ENCODE measurements at places on chromosomes 2 and 18.

- DNase-seq, result no peak
Measured at GRCh38 chr2:160492401-160493226, 993 bp downstream of the RBMS1 start.

DNA sequence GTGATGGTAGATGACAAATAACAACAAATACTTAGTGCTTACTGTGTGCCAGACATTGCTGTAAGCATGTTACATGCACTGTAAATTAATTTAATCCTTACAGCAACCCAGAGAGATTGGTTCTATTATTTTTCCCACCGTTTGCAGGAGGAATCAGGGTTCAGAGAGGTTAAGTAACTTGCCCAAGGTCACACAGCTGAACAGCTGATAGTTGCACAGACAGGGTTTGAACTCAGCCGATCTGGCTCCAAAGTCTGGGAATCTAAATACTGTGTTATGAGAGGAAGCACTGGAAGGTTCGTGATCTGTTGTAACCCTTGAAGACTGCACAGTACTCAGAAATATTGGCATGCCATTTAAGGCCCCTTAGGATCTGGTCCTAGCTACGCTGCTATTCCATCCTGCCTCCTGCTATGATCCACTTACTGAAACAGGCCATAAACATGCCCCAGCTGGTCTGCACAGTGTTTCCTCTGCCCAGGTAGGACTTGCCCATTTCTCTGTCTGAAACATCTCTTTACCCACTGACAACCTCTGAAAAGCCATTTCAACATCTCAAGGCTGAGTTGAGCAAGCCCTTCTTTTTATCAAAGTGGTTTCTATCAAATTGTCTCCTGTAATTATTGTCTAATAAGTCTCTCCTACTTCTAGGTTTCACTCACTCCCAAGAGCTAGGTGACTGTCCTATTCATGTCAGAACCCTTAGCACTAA, 40.4 kb upstream of the MRPL33 start:
- DNase-seq, result no peak

- DNase-seq, result no peak
Measured at GRCh38 chr2:68977453-68977852, 3.0 kb downstream of the GKN1 start.

GRCh38 chr2:241121008-241121407, 18.9 kb upstream of the MTERF4 start:
- no peak for DNase-seq

GRCh38 chr2:223643309-223643708, 41.1 kb upstream of the SCG2 start:
- DNase-seq, result no peak
